ENCODE measurements at places on chromosomes 5 and 9. TPM values are rescaled to one million over a fixed set of nuclear protein-coding genes. Genes with fewer than 3 reads are reported as not detected.

The GRXCR2 gene
- not detected for total RNA-seq

DNA sequence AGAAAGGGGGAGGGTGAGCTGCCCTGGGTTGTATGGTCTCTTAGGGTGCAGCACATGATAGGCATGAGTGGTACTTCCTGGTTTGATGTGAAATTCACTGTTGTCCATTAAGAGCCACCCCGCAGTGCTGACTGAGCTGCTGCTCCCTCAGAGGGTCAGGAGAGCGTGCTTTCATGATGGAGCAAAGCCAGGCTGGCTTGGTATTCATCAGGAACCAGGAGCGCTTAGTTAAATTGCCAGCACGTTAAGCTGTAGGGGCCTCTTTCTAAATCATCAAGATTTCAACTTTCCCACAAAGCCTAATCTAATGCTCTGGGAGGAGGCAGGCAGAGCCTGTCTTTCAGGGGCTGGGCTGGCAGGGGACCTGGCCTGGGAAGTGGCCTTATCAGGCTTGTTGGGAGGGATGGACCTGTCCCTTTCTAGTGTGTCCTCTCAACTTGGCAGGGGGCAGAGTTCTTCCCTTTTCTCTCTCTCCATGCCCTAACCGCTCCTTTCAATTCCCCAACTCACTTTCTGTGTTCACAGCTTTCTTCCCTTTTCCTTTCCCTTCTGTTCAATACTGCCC is 7.9 kb downstream of the CYSTM1 start:
- H3K27ac ChIP-seq: peak overlapping the region; percentile 34
- H3K27me3 ChIP-seq: no peaks in the 10 kb centered on the region
- no peak overlapping the region for H3K4me3 ChIP-seq
- 0 out of 3 replicates have a peak, but pooled peaks cover 4% of the 10 kb centered on the region for H3K36me3 ChIP-seq

DNA sequence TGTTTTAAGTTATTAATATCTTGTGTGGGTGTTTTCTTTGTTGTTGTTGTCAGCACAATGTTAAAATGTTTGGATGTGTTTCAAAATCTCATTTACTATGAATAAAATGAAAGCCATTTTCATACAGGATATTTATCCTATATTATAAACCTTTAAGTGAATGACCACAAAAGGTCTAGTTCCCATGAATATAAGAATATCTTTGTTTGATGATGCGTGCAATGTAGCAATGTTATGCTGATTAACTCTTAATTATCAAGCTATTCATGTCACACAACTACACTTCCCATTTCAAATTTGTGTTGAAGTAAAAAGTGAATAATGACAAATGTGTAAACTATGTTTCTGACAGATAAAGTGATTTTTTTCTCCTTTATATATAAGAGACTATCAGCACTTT is 59.8 kb downstream of the MEF2C start:
- H3K36me3 ChIP-seq: peaks cover 22% of the 10 kb centered on the region
- no peaks in the 10 kb centered on the region for H3K27me3 ChIP-seq
- no peaks in the 10 kb centered on the region for H3K4me1 ChIP-seq
- no peak for DNase-seq
- H3K27ac ChIP-seq: no peak overlapping the region
- no peak overlapping the region for H3K4me3 ChIP-seq

GRCh38 chr9:118734696-118735095 is 634.5 kb downstream of the BRINP1 start:
- H3K4me1 ChIP-seq: no peaks in the 10 kb centered on the region
- H3K36me3 ChIP-seq: no peaks in the 10 kb centered on the region
- H3K27ac ChIP-seq: no peak overlapping the region
- H3K27me3 ChIP-seq: no peaks in the 10 kb centered on the region
- no peak for DNase-seq
- H3K4me3 ChIP-seq: no peak overlapping the region

- H3K27ac ChIP-seq: no peak overlapping the region
- peaks cover 21% of the 10 kb centered on the region for H3K27me3 ChIP-seq
- H3K36me3 ChIP-seq: no peaks in the 10 kb centered on the region
- H3K4me3 ChIP-seq: no peak overlapping the region
- DNase-seq: no peak
These were observed 37.9 kb downstream of the SLC6A7 start for GRCh38 chr5:150227606-150228273.

The TSSK1B gene
- total RNA-seq: not detected

DNA sequence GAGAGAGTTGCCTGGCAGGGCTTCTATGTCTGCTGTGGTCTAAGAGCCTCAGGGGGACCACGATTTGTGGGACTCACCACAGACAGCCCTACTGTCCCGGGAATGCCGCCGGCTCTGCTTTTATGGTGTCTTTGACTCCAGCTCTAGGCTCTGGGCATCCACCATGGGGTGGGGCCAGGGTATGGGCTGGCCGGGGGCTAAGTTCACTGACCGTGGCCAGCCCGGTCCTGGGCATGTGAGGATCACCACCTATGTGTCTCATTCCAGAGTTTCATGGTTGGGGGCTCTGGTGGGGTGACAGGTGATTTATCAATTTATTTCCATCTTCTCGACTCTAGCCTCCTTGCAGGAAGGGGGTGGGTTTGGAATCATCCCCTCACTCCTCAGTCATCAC is 139.4 kb downstream of the GADD45G start:
- H3K36me3 ChIP-seq: no peaks in the 10 kb centered on the region
- no peak overlapping the region for H3K4me3 ChIP-seq
- no peak overlapping the region for H3K27ac ChIP-seq
- DNase-seq: no peak

- no peak overlapping the region for H3K4me3 ChIP-seq
- no peak overlapping the region for H3K27ac ChIP-seq
- peaks cover 18% of the 10 kb centered on the region for H3K4me1 ChIP-seq
- peaks cover 87% of the 10 kb centered on the region for H3K27me3 ChIP-seq
These were observed 130.3 kb upstream of the FAM120A start for GRCh38 chr9:93321220-93321610.

- peaks cover 51% of the 10 kb centered on the region for H3K27me3 ChIP-seq
- peak overlapping the region; percentile 36 for H3K4me3 ChIP-seq
- no peak overlapping the region for H3K27ac ChIP-seq
- no peaks in the 10 kb centered on the region for H3K36me3 ChIP-seq
- peaks cover 4% of the 10 kb centered on the region for H3K4me1 ChIP-seq
These were observed 442 bp downstream of the NEURL1B start for GRCh38 chr5:172641359-172642050.

The LEAP2 gene
- total RNA-seq: 2.0 TPM

The C5orf46 gene
- not detected for total RNA-seq

The MEF2C gene
- 64.5 TPM for total RNA-seq

The FRMPD1 gene
- not detected for total RNA-seq

GRCh38 chr5:71475788-71476384 is 20.4 kb downstream of the BDP1 start:
- no peak overlapping the region for H3K4me3 ChIP-seq
- peaks cover 59% of the 10 kb centered on the region for H3K36me3 ChIP-seq
- H3K27ac ChIP-seq: no peak overlapping the region
- no peaks in the 10 kb centered on the region for H3K27me3 ChIP-seq

The KCNT1 gene
- total RNA-seq: not detected

DNA sequence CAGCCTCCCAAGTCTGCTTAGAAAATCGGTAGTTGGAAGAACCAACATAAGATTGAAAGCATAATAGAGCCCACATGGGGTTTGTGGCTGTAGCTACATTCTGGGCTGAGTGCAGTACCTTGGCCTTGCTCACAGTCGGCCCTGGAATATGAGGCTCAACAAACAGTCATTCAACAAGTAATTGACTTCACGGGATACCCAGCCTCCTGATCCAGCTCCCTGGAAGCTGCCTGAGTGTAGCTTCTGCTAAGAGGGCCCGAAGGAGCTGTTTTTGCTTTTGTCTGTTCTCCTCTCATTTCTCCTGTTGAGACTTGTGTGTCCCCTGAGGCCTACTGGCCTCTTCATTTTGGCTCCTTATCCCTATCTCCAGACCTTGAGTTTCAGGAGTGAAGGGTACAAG is 170.7 kb downstream of the HSPA4 start:
- 0 out of 2 replicates have a peak, but pooled peaks cover 2% of the 10 kb centered on the region for H3K4me1 ChIP-seq
- no peaks in the 10 kb centered on the region for H3K36me3 ChIP-seq
- H3K4me3 ChIP-seq: no peak overlapping the region
- no peak overlapping the region for H3K27ac ChIP-seq
- peaks cover 9% of the 10 kb centered on the region for H3K27me3 ChIP-seq

GRCh38 chr9:125003332-125003731 is 62.4 kb upstream of the GOLGA1 start:
- H3K27ac ChIP-seq: no peak overlapping the region

DNA sequence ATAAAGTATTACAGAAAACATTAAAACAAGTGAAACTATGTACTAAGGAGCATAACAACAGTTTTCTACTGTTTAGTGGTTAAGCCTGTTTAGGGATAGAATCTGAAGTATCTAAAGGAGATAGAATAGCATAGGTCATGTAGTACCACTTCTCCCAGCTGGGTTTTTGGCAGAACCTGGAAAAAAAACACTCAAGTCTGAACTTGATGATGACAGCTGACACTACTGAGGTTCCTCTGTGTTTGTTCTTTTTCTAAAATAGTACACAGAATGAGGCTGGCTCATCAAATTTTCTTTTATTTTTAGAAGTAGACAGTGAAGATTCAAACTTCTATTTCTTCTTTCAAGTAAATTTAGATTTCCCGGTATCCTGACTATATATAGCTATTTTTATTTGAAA is 203.8 kb upstream of the ACO1 start:
- no peaks in the 10 kb centered on the region for H3K4me1 ChIP-seq
- no peak overlapping the region for H3K4me3 ChIP-seq
- no peaks in the 10 kb centered on the region for H3K36me3 ChIP-seq
- H3K27ac ChIP-seq: no peak overlapping the region
- DNase-seq: no peak

The ENDOG gene
- total RNA-seq: 84.9 TPM

GRCh38 chr9:136467766-136468165 is 15.1 kb downstream of the SEC16A start:
- no peak overlapping the region for H3K27ac ChIP-seq
- peaks cover 15% of the 10 kb centered on the region for H3K4me1 ChIP-seq
- H3K27me3 ChIP-seq: no peaks in the 10 kb centered on the region
- no peak overlapping the region for H3K4me3 ChIP-seq
- peaks cover 99% of the 10 kb centered on the region for H3K36me3 ChIP-seq

DNA sequence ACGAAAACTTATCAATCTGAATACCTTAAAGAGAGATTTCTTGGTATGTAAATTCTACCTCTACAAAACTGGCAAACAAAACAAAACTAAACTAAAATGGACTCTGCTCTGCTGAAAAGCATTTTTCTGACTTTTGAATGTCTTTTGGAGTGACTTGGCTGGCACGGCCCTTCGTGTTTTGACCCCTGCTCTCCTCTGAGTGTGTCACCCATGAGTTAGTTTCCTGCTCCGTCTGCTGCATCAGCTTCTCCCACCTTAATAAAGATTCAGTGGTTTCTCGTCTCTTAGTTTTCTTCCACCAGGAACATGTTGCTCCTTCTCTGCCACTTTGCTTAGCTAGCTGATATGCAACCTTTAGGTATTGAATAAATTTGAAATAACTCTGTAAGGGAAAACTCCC is 1084.0 kb upstream of the CDH18 start:
- DNase-seq: no peak
- H3K27ac ChIP-seq: no peak overlapping the region

DNA sequence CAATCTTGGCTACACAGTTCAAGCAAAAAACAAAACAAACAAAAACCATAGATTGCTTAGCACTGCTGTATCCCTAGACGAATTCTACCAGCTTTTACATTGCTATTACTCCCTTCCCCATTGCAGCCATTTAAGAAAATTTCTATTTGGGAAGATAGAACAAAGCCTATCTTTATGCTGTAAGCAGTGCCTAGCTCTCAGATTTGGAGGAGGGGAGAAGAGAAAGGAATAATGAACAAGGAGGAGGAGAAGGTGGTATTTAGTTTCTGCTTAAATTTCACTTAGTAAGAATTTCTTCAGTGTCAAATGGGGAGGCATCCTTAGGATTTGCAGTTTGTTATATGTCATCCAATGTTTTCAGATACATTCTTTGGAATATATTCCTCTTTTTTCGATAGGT is 16.2 kb upstream of the TLE1 start:
- H3K4me1 ChIP-seq: no peaks in the 10 kb centered on the region
- H3K27me3 ChIP-seq: no peaks in the 10 kb centered on the region
- no peak overlapping the region for H3K4me3 ChIP-seq
- H3K36me3 ChIP-seq: no peaks in the 10 kb centered on the region
- H3K27ac ChIP-seq: no peak overlapping the region
- DNase-seq: no peak

The CAVIN4 gene
- total RNA-seq: 0.20 TPM

DNA sequence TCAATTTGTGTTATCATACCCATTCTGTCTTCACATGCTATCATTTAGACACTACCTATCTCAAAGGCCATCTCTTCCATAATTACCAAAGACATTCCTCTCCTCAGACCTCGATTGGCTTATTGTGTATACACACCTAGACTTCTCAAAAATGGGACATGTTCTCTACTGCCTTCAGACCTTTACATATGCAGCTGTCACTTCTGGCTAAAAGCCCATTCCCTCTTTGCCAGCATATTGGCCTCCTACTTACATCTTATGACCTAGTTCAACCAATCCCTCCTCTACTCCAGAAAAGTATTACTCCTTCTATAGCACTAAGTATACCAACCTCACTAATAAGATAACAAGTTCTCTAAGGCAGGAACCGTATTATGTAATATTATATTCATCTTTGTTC is 84.4 kb downstream of the RAPGEF6 start:
- H3K4me3 ChIP-seq: no peak overlapping the region
- H3K4me1 ChIP-seq: no peaks in the 10 kb centered on the region
- H3K27me3 ChIP-seq: no peaks in the 10 kb centered on the region
- no peak overlapping the region for H3K27ac ChIP-seq
- H3K36me3 ChIP-seq: peaks cover 25% of the 10 kb centered on the region
- DNase-seq: no peak
